Endothelial cell of umbilical vein (primary cell): ENCODE measurements at places on chromosomes 12 and 14. TPM values are rescaled to one million over a fixed set of nuclear protein-coding genes. Genes with fewer than 3 reads are reported as not detected.
A peak's percentile ranks its signal among the peaks of the same experiment; 100 is the strongest.

GRCh38 chr12:85076688-85077430 is 40.7 kb downstream of the LRRIQ1 start:
- DNase-seq = peak; percentile 87

Gene A2ML1
- not detected in 2 replicates for total RNA-seq

Gene KRT86
- total RNA-seq = not detected in 2 replicates

Gene PLA2G1B
- total RNA-seq = not detected in 2 replicates

DNA sequence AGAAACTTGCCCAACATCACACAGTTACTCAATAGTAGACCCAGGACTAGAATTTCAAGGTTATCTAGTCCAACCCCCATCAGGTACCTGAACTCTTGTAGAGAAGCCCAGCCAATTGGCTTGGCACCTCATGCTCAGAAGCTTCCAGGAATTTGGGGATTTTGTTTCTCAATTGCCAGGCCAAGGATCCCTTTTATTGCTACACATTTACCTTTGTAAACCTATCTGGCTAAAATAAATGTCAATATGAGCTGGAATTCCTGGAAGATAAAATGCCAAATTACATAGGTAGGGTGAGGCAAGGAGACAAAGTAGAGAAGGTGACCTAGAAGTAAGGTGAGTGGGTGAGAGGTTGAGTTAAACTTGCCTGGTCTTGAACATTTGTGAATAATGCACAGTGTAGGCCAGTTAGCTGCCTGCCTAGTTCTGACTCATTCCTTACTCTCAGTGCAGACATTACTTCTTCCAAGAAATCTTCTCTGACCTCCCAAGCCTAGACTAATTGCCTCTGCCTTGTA is 36.3 kb downstream of the SDR9C7 start:
- DNase-seq = no peak
